ENCODE measurements at places on chromosomes 5 and 9.

DNA sequence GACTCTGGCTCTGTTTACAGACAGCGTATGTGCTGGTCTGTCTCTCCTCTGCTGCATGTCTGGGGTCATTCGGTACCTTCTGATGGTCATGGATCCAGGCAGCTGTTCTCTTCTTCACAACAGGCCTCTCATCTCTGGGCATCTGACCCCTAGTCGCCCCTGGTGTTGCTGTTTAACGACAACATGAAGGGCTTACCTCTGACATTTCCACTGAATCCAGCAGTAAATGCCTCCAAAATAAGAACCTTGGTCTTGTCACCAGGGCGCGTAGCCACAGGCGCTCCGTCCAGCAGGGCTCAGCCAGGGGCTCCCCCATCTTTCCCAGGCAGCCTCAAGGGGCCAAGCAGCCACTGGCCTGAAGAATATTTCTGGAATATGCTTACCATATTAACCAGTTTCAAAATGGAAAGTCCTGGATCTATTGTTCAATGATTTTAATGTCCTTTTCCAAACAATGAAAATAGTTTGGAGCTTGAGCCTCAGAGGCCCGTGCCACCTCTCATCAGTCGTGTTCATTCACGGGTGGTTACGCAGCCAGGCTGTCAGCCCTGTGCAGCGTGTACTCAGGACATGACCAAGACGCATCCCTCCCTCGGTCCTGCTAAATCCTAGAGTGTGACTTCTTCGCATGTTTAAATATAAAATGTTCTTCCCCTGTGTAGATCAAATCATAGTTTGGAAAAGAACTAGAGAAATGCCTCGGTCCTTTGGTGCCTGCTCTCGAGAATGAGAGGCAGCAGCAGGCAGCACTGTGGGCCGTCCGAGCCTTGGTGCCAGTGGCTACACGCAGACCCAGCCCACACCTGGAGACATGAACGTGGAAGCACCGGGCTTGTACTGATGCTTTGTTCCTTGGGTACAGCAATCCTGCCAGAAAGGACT, 30.1 kb upstream of the LRRC14B start:
- DNase-seq, result no peak

- DNase-seq, result no peak
Observed at GRCh38 chr5:62112689-62113228, 193.2 kb upstream of the KIF2A start.

DNA sequence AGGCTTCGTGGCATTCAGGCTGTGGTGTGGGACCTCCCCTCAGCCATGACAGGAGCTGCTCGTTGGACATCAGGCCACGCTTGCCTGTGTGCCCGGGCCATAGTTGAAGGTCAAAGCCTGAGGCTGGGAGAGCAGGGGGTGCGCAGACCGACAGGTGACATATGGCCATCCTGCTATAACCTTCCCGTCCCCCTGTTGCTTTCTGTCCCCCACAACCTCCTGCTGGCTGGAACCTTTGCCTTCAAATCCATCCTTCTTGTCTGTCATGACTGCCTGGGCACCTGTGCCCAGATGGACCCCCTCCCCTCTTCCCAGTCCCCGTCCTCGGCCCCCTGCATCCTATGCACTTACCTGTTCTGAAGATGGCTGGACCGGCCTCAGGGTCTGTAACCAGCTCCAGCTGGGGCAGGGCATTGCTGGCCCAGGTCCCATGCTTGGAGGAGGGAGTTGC, 83.2 kb downstream of the WNK2 start:
- no peak for DNase-seq

GRCh38 chr9:128933731-128934130, 12.9 kb downstream of the PHYHD1 start:
- DNase-seq, result no peak

- no peak for DNase-seq
Observed at GRCh38 chr5:132054031-132054696, 6.3 kb upstream of the IL3 start.

DNA sequence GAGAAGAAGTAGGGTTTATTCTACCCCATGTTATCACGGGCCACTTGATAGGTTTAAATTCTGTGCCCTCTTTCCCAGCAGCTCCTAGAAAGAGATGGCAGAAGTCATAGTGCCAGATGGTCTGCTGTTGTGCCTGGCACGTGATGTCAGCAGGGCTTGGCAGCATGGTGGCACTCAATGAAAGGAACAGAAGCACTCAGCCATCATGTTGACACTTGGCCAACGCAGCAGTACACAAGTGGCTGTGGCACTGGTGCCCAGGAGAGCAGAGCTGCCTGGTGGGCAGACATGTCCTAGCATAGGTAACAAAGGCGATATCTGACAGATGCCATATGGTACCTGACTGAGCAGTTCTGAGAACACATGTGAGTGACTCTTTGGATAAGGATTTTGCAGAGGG, 796.4 kb upstream of the ACO1 start:
- DNase-seq, result no peak

GRCh38 chr9:71812385-71812784, 44.1 kb upstream of the CEMIP2 start:
- no peak for DNase-seq

GRCh38 chr5:73591698-73592501, 26.4 kb downstream of the UTP15 start:
- DNase-seq, result no peak
